ENCODE measurements at places on chromosomes 12 and 14. TPM values are rescaled to one million over a fixed set of nuclear protein-coding genes. Genes with fewer than 3 reads are reported as not detected.

DNA sequence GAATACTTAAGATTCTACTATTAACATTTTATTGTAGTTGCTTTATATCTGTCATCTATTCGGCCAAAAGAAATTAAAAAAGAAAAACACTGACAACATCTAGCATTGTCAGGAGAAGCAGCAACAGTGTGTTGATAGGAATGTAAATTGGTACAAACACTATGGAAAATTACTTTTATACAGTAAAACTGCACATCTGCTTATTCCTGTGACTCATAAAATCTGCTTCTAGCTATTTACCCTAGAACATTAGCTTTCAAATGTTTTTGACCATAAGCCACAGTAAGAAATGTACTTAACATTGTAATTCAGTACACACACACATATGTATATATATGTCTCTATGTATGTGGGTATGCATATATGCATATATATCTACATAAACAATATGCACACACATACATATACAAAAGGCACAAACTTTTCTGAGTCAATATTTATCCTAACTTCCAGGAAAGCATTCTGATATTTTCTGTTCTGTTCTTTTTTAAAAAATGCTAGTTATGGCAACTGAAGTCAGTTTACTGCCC is 278.9 kb upstream of the GARIN2 start:
- DNase-seq: no peak

DNA sequence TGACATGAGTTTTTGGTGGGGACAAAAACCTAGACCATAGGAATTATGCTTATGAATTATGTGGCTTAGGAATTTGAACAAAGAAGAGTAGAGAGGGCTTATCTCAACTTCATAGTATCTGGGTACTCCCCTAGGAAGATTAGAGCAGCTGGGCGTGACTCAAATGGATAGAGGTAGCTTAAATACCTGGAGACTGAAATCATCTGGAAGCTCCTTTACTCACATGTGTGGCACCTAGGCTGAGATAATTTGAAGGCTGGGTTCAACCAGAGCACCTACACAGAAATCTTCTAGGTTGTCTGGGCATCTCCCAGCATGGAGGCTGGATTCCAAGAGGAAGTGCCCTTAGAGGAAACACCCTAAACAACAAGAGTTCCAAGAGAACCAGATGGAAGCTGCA is 393.9 kb downstream of the ADAMTS20 start:
- no peak for DNase-seq

- no peak for DNase-seq
Observed at GRCh38 chr12:92524489-92524888, 178.3 kb upstream of the PLEKHG7 start.

DNA sequence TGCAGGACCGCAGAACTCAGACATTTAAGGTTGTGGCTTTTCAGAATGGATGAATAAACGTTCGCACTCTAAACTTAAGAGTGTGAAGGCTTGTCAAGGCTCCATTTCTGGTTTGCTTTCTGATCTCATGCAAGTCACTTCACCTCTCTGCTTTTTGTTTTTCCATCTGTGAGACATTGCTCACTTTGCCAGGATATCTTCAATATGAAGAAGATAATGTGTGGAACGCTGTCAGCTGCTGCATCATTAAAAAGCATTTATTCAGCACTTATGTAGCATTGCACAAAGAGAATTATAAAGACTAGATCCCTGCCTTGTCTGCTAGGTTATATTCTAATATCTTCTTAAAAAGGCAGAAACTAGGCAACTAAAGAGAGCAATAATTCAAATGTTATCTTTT is 172.2 kb downstream of the CACNA1C start:
- no peak for DNase-seq

GRCh38 chr12:53343969-53344368 is 7.8 kb upstream of the SP7 start:
- no peak for DNase-seq

DNA sequence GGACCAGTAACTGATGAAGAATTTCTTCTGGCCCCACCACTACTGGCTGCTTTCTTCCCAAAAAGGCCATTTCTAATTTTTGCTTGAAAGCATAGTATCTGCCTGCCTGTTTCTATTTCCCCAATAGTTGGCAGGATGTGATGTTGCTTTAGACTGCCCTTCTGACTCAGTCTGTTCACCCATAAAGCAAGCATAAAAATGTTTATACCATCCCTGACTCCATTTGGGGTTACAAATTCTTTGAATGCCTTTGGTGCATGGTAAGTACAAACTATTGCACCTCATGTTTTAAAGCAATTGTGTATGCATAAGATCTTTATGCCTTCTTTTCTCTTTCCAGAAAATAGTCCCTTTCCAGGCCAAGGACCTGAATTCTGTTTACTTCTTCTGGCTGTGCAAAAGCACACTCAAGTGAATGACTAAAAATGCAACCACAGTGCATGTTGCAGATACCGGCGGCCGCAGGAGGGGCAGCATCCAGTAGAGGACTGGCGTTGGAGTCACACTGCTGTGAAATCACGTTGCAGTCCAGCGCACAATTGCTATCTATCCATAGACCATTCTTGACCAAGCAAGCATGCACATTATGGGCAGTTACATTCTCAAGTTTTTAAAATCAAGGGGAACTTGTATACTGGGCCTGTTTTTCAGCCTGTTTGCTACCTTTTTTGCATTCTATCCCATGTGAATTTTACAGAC is 82.4 kb downstream of the SLC5A8 start:
- peak; percentile 59 for DNase-seq

The ARPC3 gene
- polyA plus RNA-seq: 22.7 TPM

The SLC39A2 gene
- polyA plus RNA-seq: not detected

The MGAT4C gene
- not detected for polyA plus RNA-seq

Measured in BJ (cell line).